Prostate gland (tissue), 2 donors: ENCODE measurements at places on chromosomes 16 and 17. TPM values are rescaled to one million over a fixed set of nuclear protein-coding genes. Genes with fewer than 3 reads are reported as not detected.

- peak; percentile 67 for DNase-seq
These were observed 15.0 kb upstream of the SCIMP start for GRCh38 chr17:5249615-5250014.

The PRCD gene
- 0.85 TPM for total RNA-seq

- no peak for DNase-seq
These were observed 1180.6 kb upstream of the CDH8 start for GRCh38 chr16:63216696-63217423.

DNA sequence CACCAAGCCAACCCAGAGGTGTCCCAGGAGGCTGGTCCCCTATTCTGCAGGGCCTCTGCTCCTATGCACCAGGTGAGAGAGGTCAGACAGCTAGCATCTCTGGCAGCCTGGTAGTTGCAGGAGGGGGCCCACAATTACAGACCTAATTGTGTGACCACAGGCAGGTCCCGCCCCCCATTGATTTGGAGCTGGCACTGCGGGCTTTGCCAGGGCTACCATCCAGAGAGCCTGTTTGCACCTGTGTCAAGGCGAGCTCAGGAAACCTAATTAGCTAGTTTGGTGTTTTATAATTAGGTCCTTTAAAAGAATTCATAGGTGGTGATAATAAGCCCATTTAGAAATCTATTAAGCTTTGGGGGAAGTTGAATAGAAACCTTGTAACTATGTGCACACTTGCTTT, 90.2 kb downstream of the MRM1 start:
- no peak for DNase-seq

The RNF166 gene
- total RNA-seq: 30.3 TPM
